Stimulated activated CD8-positive, alpha-beta memory T cell treated with anti-CD3 and anti-CD28 coated beads, Interleukin-15, amount 100 ng/mL, for 24 hours (primary cell): ENCODE measurements at places on chromosomes 1 and 21.

GRCh38 chr1:207333009-207333600 lies 11.6 kb downstream of the CD55 start:
- no peak for DNase-seq

GRCh38 chr1:247211339-247211738 lies 39.5 kb upstream of the ZNF124 start:
- DNase-seq: no peak

DNA sequence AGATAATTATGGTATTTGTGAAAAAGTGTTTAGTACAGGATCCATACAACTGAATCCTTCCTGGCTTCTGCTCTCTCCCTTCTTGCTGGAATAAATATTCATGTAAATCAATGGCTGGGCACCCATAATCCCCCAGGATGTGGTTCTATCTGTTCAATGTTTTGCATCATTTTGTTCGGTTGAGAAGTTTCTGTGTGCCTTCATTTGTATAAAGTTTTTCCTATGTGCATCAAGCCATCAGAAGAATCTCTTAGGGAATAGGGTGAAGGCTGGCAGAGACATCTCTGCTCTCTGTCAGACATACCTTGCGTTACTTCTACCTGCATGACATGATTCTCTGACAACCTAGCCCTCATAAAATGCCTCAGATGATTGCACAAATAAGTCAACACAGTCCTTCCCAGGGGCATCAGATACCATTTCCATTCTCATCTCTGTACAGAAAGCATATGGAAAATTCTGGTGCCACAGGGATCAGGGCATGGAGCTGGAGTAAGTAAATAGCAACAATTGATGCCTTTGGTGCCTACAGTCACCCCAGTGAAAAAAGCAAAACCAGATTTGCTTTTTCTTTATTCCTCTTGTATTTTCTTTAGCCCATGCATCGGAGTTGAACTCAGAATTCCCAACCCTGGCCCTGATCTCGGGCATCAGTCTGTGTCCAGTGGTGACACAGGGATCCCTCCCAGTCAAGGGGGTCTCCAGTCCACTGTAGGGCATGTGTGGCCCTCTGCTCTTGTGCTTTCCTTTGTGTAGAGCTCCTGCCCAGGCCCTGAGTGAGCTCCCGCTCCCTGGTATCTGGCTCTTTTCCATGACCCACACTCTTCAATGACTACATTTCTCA lies 39.7 kb upstream of the ATP1A1 start:
- DNase-seq: no peak

DNA sequence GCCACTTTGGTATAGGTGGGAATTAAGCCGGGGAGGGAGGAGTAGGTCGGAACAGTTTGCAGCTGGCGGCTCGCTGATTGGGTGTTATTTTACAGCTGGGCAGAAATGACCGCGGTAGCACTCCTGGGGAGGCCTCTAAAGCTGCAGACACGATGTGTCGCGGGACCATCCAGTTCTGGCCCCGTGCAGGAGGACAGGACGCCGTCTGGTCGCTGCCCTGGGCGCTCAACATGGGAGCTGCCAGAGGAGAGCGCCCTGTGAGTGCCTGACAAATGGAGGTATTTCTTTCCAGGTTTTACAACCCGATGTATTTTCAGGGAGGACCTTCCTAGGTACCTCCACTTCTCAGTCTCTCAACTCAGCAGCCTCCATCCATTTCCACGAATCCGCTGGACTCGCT lies 46.2 kb downstream of the CDC7 start:
- DNase-seq: no peak

- DNase-seq: no peak
These were observed 177.5 kb downstream of the HIVEP3 start for GRCh38 chr1:41741244-41741643.

- DNase-seq: no peak
These were observed 52.3 kb downstream of the SPATA46 start for GRCh38 chr1:162324396-162324795.

- DNase-seq: no peak
These were observed 75.2 kb upstream of the CD1D start for GRCh38 chr1:158105352-158106095.

GRCh38 chr1:113434874-113435175 lies 44.5 kb downstream of the MAGI3 start:
- no peak for DNase-seq

DNA sequence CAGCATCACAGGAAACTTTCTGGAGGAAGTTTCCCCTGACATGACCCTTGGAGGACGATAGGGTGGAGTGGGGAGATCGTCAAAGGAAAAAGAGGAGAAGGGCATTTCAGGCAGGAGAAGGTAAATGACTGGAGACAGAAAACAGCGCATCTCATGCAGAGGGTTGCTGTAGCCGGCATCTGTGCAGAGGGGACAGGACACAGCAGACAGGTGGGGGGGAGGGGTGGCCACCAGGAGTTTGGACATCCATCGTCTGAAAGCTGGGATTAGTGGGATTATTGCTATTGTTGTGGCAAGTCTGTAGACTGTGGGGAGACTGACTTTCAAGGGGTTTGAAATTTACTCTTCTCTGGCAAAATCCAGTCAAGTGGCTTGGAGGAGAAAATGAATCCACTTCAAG lies 463.9 kb downstream of the OMA1 start:
- DNase-seq: no peak

DNA sequence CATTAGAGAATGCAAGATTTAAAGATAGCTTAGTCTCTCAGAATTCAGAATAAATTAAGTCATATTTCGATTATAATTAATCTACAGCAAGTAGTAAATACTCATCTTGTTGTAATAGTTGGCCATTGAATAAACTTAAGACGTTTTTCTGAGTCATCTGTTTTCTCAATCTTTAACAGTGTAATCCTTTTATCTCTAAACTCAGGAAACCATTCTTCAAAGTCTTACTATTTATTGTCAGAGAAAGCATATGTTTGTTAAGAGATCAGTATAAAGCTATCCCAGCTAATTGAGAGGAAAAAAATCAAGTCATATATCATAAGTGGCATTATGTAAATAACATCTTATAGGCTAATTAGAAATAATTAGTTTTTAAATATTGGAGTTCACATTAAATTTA lies 201.2 kb upstream of the ADAMTS5 start:
- no peak for DNase-seq

DNA sequence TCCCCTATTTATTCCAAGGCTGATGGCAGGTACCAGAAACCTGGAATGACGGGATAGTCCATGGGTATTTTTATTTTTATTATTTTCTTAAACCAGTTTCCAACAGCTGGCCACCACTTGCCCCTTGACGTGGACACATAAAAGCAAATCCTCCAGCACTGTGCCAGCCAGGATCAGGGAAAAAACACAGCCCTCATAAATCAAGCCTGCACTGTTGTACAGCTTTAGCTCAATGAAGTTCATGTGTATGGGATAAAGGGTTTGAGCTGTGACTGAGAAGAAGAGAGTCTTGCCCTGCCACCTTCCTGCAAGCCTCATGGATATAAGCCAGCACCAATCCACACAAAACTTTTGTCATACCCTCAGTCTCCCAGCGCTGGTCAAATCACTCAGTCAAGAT lies 303.8 kb upstream of the SPAG17 start:
- DNase-seq: no peak

GRCh38 chr1:48540587-48540986 lies 68.6 kb upstream of the SPATA6 start:
- no peak for DNase-seq

DNA sequence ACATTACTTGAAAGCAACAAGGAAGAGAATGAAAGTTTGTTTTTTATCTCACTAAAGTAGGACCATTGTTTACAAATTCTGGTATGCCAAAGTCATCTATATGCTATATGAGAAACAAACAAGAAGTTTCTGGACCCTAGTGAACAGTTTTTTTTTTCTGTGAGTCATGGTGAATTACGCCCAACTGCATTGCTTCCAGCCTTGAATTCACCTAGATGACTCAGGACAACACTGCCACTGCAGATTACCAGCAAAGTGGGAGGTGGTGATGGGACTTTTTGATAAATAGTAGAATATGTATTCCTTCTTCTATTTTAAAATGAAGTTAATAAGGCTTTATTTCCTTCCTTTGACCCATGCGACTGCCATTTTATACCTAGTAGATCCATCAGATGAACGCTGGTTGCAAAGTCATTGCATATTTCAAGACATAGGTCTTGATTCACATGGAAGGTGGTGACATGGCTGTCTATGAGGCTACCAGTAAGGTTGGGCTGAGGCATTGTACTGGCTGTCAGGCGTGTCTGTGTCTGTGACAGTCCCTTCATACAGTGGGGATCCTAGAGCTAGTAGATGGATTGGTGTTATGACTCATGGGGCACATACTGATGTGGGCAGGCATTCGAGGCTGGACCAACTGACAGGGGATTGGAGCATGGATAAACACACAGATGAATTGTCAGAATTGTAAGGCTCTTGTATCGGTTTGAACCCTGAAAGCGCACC lies 49.1 kb upstream of the APOBEC4 start:
- no peak for DNase-seq
